Ascending aorta (tissue), 2 donors: ENCODE measurements at places on chromosomes 11 and 22. TPM values are rescaled to one million over a fixed set of nuclear protein-coding genes. Genes with fewer than 3 reads are reported as not detected.

The ZDHHC13 gene
- 5.2 TPM for total RNA-seq

The BLID gene
- not detected for total RNA-seq

The GRM5 gene
- 10.2 TPM for total RNA-seq

The SERHL2 gene
- 3.1 TPM for total RNA-seq

- H3K36me3 ChIP-seq: no peaks in the 10 kb centered on the region
- no peak overlapping the region for H3K27ac ChIP-seq
- H3K27me3 ChIP-seq: no peaks in the 10 kb centered on the region
- H3K4me3 ChIP-seq: no peak overlapping the region
- no peak for DNase-seq
Observed at GRCh38 chr11:10400856-10401255, 54.2 kb upstream of the AMPD3 start.

- H3K27me3 ChIP-seq: peaks cover 8% of the 10 kb centered on the region
- peak overlapping the region; percentile 93 for H3K27ac ChIP-seq
- DNase-seq: peak; percentile 85
Observed at GRCh38 chr11:66289548-66290329, 796 bp upstream of the YIF1A start.

- H3K36me3 ChIP-seq: no peaks in the 10 kb centered on the region
- H3K27me3 ChIP-seq: no peaks in the 10 kb centered on the region
- no peak for DNase-seq
- H3K27ac ChIP-seq: no peak overlapping the region
- no peak overlapping the region for H3K4me3 ChIP-seq
Observed at GRCh38 chr11:60241786-60242185, 1.2 kb downstream of the MS4A4E start.

DNA sequence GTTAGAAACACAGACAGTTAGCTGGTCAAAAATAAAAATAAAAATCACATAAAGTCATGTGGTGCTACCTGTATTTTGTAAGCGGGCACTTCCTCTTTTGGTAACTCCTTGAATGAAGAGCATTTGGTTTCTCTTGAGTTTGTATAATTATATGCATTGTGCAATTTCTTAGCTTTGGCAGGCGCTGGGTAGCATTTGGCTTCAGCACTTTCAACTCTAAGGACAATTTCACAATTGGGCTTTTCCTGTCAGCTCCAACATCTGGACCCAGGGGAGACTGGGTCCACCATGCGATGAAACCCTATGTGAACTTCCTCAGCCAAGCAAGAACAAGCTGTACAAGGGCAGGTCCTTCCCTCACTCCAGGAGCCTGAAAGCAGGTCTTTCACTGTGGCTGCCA, 169.1 kb downstream of the RRAS2 start:
- H3K27me3 ChIP-seq: no peaks in the 10 kb centered on the region
- peak overlapping the region; percentile 16 for H3K27ac ChIP-seq
- DNase-seq: peak; percentile 86
- H3K36me3 ChIP-seq: no peaks in the 10 kb centered on the region
- peaks cover 6% of the 10 kb centered on the region for H3K4me1 ChIP-seq

GRCh38 chr11:71103266-71103665, 149.1 kb downstream of the SHANK2 start:
- no peaks in the 10 kb centered on the region for H3K27me3 ChIP-seq
- no peaks in the 10 kb centered on the region for H3K4me1 ChIP-seq
- H3K4me3 ChIP-seq: no peak overlapping the region
- no peak for DNase-seq
- no peaks in the 10 kb centered on the region for H3K36me3 ChIP-seq

- no peaks in the 10 kb centered on the region for H3K27me3 ChIP-seq
- H3K27ac ChIP-seq: no peak overlapping the region
- no peaks in the 10 kb centered on the region for H3K4me1 ChIP-seq
Observed at GRCh38 chr11:109853156-109853776, 239.9 kb upstream of the ZC3H12C start.

DNA sequence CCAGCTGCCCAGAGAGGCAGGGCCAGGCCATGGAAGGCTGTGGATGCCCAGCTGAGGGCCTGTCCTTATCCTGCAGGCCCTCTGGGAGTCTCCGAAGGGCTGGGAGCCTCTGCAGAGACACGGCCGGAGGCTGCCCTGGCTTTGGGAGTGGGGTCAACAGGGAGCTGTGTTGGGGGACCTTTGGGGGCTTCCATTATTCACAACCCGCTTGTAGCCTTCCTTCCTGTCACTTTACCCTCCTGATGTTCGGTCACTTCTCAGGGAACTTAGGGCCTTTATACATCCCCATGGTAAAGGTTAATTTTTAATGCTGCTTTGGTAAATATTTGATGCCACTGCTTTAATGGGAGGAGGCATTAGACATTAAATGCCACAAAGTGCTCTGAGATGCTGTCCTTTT, 44.9 kb downstream of the SHISAL1 start:
- no peak overlapping the region for H3K4me3 ChIP-seq
- no peak overlapping the region for H3K27ac ChIP-seq
- no peaks in the 10 kb centered on the region for H3K4me1 ChIP-seq

GRCh38 chr11:27390318-27391295, 27.6 kb upstream of the CCDC34 start:
- DNase-seq: no peak
- H3K36me3 ChIP-seq: no peaks in the 10 kb centered on the region
- H3K4me3 ChIP-seq: no peak overlapping the region

DNA sequence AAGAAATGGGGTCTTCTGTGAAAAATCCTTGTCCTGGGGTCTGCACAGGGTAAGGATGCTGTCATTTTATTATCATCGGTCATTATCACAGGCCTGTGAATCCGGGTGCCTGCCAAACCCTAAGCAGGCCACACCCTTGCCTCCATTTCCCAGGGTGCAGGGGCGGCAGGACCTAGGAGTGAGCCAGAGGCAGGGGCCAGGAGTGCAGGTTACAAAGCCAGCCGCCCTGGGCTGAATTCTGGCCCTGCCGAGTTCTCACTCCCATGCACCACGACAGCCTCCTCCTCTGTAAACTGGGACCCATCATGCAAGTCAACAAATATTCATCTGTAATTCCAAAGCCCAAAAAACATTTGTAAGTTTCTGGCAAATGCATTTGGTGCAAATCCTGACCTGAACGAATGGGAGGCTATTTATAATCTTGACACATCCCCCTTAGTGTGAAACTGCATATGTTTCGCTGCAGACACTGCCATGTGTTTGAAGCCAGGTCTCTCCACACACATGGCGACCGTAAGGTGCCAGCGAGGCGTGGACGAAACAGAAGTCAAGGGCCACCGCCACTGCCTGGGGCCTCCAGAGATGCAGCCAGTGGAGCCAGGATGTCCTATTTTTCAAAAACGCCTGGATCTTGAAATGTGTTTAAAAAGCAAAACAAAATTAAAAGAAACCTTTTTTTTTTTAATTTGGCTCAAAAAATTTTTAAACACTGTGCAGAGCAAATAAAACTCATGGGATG, 6.7 kb downstream of the CD5 start:
- H3K27me3 ChIP-seq: no peaks in the 10 kb centered on the region
- DNase-seq: no peak
- H3K36me3 ChIP-seq: no peaks in the 10 kb centered on the region
- H3K4me3 ChIP-seq: no peak overlapping the region
- H3K27ac ChIP-seq: no peak overlapping the region
- H3K4me1 ChIP-seq: no peaks in the 10 kb centered on the region

DNA sequence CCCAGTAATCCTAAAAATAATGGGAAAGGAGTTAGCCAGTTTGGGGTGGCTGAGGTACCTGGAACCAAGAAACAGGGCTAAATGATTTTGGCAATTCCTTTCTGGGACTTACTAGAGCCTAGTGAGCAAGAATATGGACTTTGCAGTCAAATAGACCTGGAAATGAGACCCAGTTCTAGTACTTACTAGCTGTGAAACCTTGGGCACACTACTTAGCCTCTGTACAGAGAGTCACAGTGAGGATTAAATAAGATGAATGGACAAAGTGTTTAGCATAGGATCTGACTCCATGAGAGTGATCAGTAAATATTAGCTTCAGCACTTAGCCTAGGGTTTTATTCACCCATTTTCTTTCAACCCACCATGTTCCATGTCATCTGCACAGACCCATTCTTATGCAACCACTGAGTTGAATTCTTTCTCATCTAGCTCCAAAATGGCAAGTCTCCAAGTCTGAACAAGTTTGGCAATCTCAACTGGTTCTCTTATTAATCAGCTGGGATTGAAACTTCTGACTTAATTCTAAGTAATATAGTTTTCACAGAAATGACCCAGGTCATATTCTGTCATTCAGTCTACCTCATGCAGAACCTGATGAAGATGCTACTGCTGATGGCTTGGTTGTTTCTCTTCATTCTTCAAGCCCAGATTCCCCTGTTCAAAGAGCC, 15.0 kb upstream of the SORL1 start:
- DNase-seq: no peak
- no peaks in the 10 kb centered on the region for H3K27me3 ChIP-seq
- no peak overlapping the region for H3K4me3 ChIP-seq

DNA sequence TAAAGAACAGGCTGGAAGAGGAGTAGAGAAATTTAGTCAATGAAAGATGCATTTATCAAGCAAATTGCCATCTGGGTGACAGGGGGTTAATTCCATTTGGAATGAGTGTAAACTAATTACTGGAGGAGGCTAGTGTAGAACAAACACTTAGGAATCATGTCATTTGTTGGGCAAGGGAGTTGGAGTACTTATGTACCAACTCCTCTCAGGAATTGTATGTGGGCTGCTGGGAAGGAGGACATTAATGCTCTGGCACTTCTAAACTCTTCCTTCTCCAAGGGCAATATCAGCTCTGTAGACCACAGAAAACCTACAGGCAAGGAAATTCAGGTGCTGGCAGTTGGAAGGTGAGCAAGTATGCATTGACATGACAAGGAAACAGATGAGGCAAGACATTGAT, 141.0 kb downstream of the MSANTD4 start:
- no peaks in the 10 kb centered on the region for H3K36me3 ChIP-seq
- no peaks in the 10 kb centered on the region for H3K4me1 ChIP-seq
- no peak for DNase-seq
- H3K4me3 ChIP-seq: no peak overlapping the region

DNA sequence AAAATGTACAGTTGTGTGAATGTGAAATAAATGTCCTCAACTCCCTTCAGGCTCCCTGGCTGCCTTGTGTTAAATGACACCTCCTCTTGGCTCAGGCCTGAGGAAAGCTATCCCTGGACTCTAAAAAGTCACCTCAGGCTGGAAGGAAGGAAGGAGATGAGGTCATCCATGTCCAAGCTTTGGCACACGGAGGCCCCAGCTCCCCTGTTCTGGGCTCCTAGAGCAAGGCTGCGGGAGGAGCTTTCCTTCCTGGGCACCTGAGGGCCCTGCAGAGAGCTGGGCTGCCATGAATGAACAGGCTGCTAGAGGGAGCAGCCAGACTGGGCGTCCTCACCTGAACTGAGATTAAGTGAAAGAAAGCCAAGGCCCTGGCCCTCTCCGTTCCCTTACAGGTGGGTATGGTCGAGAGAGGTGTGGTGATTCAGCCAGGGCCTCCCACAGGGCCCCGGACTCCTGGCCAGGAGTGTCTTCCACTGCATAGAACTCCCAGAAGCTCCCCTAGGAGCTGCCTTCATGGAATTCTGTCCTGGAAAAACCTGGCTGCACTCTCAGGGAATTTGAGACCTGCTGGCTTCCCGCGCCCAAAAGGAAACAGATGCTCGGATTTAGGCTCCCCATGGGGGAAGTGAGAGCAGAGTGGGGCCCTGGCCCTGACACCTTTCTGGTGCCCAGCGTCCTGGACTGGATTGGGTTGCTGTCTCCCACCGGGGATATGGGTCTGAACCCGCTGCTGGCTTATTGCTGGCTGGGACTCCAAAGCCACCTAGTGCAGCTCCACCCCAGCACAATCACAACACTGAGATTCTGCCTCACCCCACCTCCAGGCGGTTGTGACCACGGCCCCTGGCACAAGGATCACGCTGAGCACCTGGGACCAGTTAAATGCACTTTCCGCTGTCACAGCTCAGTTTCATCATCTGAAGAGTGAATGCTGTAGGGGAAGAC, 22.2 kb downstream of the MYBPC3 start:
- no peaks in the 10 kb centered on the region for H3K27me3 ChIP-seq

GRCh38 chr11:31883435-31883834, 72.3 kb upstream of the PAX6 start:
- H3K36me3 ChIP-seq: no peaks in the 10 kb centered on the region
- DNase-seq: no peak
- H3K4me1 ChIP-seq: no peaks in the 10 kb centered on the region
- H3K27ac ChIP-seq: no peak overlapping the region
- no peak overlapping the region for H3K4me3 ChIP-seq

DNA sequence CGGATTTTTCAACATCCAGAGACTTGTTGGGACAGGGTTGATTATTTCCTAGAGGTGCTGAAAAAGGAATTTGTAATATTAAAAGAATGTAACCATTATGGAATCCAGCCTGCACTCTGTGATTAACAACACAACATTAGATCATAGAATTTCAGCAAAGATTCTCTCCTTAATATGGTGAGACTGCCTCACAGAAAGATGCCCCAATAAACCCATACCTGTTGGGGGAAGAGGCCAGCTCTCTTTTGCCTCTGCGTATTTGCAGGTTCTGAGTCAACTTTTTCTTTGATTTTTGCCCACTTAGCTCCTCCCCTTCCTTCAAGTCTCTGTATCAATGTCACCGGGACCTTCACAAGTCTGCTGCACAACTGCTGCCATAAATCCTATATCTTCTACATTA, 12.4 kb upstream of the MTMR3 start:
- H3K36me3 ChIP-seq: no peaks in the 10 kb centered on the region
- H3K4me1 ChIP-seq: no peaks in the 10 kb centered on the region
- no peak overlapping the region for H3K4me3 ChIP-seq
- no peak overlapping the region for H3K27ac ChIP-seq

- H3K27ac ChIP-seq: no peak overlapping the region
- DNase-seq: no peak
- H3K4me3 ChIP-seq: no peak overlapping the region
Observed at GRCh38 chr11:25928076-25928475, 403.9 kb upstream of the ANO3 start.

- no peak overlapping the region for H3K4me3 ChIP-seq
- H3K36me3 ChIP-seq: peaks cover 48% of the 10 kb centered on the region
- H3K27ac ChIP-seq: no peak overlapping the region
- H3K27me3 ChIP-seq: no peaks in the 10 kb centered on the region
Observed at GRCh38 chr11:65868076-65868667, 4.4 kb downstream of the EFEMP2 start.

GRCh38 chr11:85823816-85824215, 12.9 kb upstream of the SYTL2 start:
- DNase-seq: no peak
- no peak overlapping the region for H3K27ac ChIP-seq
- H3K27me3 ChIP-seq: no peaks in the 10 kb centered on the region
- H3K4me3 ChIP-seq: no peak overlapping the region
- no peaks in the 10 kb centered on the region for H3K36me3 ChIP-seq
- no peaks in the 10 kb centered on the region for H3K4me1 ChIP-seq

GRCh38 chr22:42692239-42693054, 28.2 kb downstream of the A4GALT start:
- H3K4me1 ChIP-seq: peaks cover 28% of the 10 kb centered on the region
- H3K4me3 ChIP-seq: no peak overlapping the region
- no peak for DNase-seq
- no peaks in the 10 kb centered on the region for H3K27me3 ChIP-seq
- peak overlapping the region; percentile 58 for H3K27ac ChIP-seq
- peaks cover 19% of the 10 kb centered on the region for H3K36me3 ChIP-seq

DNA sequence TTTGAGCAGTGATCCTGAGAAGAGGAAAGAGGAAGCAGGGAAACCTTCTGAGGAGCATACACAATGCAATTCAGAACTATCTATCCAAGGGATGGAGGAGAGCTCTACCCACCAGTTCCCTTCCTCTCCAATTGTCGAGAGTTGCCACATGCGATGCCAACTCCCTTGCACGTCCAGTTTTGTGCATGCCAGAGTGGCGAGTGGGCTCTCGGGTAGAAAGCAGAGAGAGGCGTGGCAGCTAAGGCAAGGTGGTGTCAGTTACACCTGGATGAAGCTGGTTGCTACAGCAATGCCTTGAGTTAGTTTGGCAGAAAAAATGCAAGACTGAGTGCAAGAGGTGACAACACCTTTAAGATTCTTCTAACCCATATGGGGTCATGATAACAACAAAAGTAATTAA, 420.4 kb upstream of the CCDC90B start:
- H3K4me3 ChIP-seq: no peak overlapping the region
- H3K36me3 ChIP-seq: no peaks in the 10 kb centered on the region
- no peaks in the 10 kb centered on the region for H3K27me3 ChIP-seq
- H3K4me1 ChIP-seq: no peaks in the 10 kb centered on the region
- no peak for DNase-seq
